ENCODE measurements at places on chromosomes 3 and 15.

DNA sequence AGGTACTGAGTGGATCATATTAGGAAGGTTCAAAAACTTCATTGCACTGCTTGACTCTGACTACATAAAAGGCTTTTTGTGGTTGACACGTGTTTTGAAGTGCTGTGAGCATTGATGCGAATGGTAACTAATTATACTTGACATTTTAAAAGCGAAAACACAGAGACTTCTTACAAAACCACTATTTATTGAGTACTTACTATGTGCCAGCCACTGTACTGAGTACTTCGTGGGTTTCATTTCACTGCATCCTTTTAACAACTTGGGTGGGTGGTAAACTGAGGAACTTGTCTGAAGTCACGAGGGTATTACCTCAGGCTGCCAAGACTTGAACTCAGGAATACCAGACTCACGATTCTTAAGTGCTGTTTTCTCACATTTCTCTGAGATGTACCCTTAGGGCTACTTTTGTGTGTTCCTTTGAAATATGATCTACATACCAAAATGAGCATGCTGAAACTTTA, 45.3 kb upstream of the PPP4R2 start:
- peaks cover 22% of the 10 kb centered on the region for H3K4me1 ChIP-seq
- H3K4me3 ChIP-seq: no peak overlapping the region
- no peak for DNase-seq
- H3K36me3 ChIP-seq: no peaks in the 10 kb centered on the region
- peaks cover 3% of the 10 kb centered on the region for H3K27me3 ChIP-seq

DNA sequence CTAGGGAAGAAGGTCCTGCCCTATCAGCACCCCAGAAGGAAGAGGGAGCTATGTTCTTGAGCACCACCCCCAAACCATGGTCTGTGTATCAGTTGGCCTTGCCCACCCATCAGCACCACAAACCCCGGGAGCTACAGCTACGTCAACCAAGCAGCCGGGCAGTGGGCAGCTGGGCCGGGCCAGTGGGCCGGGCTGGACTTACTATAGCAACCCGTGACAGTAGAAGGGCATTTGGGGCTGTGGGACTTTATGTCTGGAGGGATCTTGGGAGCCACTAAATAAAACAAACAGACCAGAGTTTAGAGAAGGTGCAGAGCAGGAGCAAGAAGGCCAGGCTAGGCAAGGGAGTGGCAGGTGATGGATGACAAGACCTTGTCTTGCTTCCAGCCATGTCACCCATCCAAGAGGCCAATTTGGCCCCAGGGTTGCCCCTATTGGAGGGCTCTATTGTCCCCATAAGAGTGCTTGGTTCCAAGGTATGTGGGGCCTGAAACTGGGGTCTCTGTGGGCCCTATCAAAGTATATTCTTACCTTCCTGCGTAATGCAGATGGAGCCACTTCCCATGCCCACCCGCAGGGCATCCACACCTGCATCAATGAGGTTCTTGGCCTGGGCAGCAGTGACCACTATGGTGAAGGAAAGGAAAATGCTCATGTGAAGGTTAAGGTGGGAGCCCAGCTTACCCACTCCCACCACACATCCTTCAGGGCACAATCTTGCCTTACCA, 3.2 kb downstream of the IMPDH2 start:
- peaks cover 50% of the 10 kb centered on the region for H3K36me3 ChIP-seq
- no peak for DNase-seq
- peaks cover 60% of the 10 kb centered on the region for H3K4me1 ChIP-seq
- peak overlapping the region; percentile 47 for H3K27ac ChIP-seq

DNA sequence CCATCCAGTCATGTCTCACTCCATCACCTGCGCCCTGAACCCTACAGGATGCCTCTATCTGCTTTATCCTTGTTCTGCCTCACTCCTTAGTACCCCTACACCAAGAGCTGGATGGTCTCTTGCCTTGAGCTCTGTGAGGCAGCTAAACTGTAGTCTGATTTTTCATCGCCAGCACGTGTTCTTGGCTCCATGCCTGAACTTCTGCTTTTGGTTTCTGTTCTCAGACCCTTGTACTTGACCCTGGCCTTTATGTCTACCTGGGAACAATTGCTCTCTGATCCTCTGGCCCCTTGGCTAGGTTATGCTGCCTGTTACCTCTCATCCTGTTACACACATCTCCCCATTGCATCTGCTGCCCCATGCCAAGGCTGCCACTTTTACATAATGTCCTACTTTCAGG, 318.0 kb upstream of the LMCD1 start:
- no peaks in the 10 kb centered on the region for H3K4me1 ChIP-seq
- no peak overlapping the region for H3K4me3 ChIP-seq
- no peak overlapping the region for H3K27ac ChIP-seq

GRCh38 chr3:126375835-126376331, 18.7 kb upstream of the KLF15 start:
- H3K36me3 ChIP-seq: no peaks in the 10 kb centered on the region
- no peak for DNase-seq
- H3K27ac ChIP-seq: no peak overlapping the region
- H3K4me3 ChIP-seq: no peak overlapping the region

- H3K27ac ChIP-seq: no peak overlapping the region
- H3K4me1 ChIP-seq: no peaks in the 10 kb centered on the region
- DNase-seq: no peak
- H3K27me3 ChIP-seq: no peaks in the 10 kb centered on the region
- no peak overlapping the region for H3K4me3 ChIP-seq
Measured at GRCh38 chr3:101868534-101869464, 19.5 kb downstream of the NFKBIZ start.

- DNase-seq: no peak
- H3K4me1 ChIP-seq: no peaks in the 10 kb centered on the region
- H3K27ac ChIP-seq: no peak overlapping the region
- peaks cover 5% of the 10 kb centered on the region for H3K27me3 ChIP-seq
Measured at GRCh38 chr3:194935632-194936470, 250.2 kb downstream of the FAM43A start.

DNA sequence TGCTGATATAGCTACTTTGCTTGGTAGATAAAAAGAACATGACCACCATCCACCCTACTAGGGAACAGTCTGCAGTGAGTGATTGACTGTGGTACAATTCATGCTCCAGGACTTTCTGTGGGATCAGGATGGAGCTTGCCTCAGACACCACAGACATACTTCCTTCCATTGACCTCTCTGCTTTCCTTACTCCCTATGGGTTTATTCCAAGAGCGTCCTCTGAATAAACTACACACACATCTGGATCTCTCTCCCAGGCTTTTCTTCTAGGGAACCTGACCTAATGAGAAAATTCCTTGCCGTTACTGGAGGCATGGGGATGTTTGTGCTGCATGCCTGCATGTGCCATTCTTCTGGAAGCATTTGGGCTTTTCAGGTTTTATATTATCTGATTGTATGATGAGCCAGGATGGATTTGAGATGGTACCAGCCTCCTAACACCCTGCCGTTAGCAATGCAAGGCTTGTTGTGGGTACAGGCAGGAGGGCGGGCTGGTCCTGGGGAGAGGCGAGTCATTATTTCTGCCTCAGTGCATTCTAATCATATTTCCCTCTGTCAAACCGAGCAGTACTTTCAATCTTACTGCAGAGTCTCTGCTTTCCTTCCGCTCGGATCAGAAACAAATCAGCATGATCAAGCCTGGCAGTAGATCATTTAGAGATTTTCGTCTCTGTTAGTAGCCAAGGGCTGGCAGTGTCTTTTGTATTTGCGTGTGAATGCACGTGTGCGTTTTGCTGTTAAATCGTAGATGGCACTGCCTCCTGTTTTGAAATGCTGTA, 279.2 kb downstream of the PDCD6IP start:
- no peak overlapping the region for H3K27ac ChIP-seq
- no peaks in the 10 kb centered on the region for H3K4me1 ChIP-seq
- DNase-seq: no peak
- H3K27me3 ChIP-seq: no peaks in the 10 kb centered on the region

GRCh38 chr3:7382293-7383010, 521.5 kb downstream of the GRM7 start:
- H3K4me1 ChIP-seq: no peaks in the 10 kb centered on the region
- DNase-seq: no peak

GRCh38 chr3:188202358-188203138, 48.6 kb downstream of the LPP start:
- no peak overlapping the region for H3K27ac ChIP-seq
- H3K4me3 ChIP-seq: no peak overlapping the region
- DNase-seq: peak; percentile 51
- H3K4me1 ChIP-seq: peaks cover 7% of the 10 kb centered on the region
- no peaks in the 10 kb centered on the region for H3K27me3 ChIP-seq
